Stomach (tissue), 19 donors: ENCODE measurements at places on chromosomes 12 and 14.

DNA sequence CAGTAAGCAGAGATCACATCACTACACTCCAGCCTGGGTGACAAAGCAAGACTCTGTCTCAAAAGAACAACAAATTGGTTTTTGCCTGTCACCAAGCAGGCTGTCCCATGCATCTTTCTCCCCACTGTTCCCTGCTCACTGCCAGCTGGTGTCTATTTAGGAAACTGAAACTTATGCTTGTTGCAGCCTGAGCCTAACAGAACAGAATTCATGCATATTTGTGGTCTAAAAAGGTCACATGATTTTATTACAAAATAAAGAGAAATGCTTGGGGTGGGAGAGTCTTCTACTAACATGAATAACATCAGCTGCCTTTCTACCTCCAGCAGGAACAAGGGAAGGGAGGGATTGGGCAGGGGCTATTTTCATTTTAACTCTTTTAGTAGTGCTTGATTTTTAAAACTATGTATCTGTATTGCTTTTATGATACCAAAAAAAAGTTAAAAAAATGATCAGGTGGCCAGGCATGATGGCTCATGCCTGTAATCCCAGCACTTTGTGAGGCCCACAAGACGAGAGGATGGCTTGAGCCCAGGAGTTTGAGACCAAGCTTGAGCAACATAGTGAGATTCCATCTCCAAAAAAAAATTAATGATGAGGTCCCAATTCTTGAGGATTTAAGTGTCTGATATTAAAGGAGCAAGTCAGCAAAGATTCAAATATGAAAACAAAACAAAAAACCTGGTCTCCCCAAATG lies 923 bp downstream of the STAT2 start:
- no peak for DNase-seq
- no peaks in the 10 kb centered on the region for H3K27me3 ChIP-seq
- peak overlapping the region; percentile 88 for H3K27ac ChIP-seq
- H3K4me1 ChIP-seq, result peaks cover 13% of the 10 kb centered on the region
- peak overlapping the region; percentile 76 for H3K4me3 ChIP-seq

DNA sequence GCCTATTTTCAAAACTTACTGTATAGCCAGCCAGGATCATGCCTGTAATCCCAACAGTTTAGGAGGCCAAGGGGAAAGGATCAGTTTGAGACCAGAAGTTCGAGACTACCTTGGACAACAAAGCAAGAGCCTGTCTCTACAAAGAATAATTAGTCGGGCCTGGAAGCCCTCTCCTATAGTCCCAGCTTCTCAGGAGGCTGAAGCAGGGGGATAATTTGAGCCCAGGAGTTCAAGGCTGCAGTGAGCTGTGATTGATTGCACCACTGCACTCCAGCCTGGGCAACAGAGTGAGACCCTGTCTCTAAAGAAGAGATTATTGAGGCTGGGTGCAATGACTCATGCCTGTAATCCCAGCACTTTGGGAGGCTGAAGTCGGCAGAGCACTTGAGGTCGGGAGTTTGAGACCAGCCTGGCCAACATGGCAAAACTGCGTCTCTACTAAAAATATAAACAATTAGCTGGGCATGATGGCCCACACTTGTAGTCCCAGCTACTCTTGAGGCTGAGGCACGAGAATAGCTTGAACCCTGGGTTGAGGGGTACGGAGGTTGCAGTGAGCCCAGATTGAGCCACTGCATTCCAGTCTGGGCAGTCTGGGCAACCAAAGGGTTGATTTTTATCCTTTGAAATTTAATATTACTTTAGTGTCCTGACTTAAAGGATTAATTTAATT lies 14.1 kb downstream of the EID3 start:
- H3K4me1 ChIP-seq, result no peaks in the 10 kb centered on the region
- no peak for DNase-seq
- peaks cover 100% of the 10 kb centered on the region for H3K36me3 ChIP-seq
- H3K27ac ChIP-seq, result no peak overlapping the region
- no peaks in the 10 kb centered on the region for H3K27me3 ChIP-seq
- no peak overlapping the region for H3K4me3 ChIP-seq

- H3K36me3 ChIP-seq, result no peaks in the 10 kb centered on the region
- no peaks in the 10 kb centered on the region for H3K4me1 ChIP-seq
- no peaks in the 10 kb centered on the region for H3K27me3 ChIP-seq
- H3K27ac ChIP-seq, result no peak overlapping the region
- no peak for DNase-seq
- no peak overlapping the region for H3K4me3 ChIP-seq
Measured at GRCh38 chr12:8636581-8636980, 23.9 kb upstream of the AICDA start.

DNA sequence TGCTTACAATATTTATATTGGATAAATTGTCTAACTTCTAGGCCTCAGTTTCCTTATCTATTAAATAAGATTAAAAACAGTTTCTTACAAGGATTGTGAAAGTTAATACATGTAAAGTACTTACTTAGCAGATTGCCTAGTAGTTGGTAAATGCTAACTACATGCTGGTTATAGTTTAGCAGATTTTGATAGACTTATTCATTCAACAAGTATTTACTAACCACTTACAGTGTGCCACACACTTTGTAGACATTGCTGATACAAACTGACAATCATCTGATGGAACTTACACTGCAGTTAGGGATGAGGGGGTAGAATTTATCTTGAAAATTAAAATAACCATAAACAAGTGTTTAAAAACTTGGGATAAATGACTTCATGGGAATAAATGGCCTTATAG lies 50.4 kb downstream of the ARID2 start:
- peaks cover 5% of the 10 kb centered on the region for H3K4me1 ChIP-seq
- H3K4me3 ChIP-seq, result no peak overlapping the region
- H3K27ac ChIP-seq, result no peak overlapping the region
- no peaks in the 10 kb centered on the region for H3K36me3 ChIP-seq
- DNase-seq, result no peak

- no peak for DNase-seq
- no peaks in the 10 kb centered on the region for H3K27me3 ChIP-seq
- H3K27ac ChIP-seq, result no peak overlapping the region
- H3K36me3 ChIP-seq, result no peaks in the 10 kb centered on the region
- H3K4me3 ChIP-seq, result no peak overlapping the region
Measured at GRCh38 chr12:32437095-32437515, 37.7 kb downstream of the FGD4 start.
